CD4-positive, CD25-positive, alpha-beta regulatory T cell (primary cell): ENCODE measurements at places on chromosomes 13 and 19.

- DNase-seq = no peak
Observed at GRCh38 chr13:30191491-30192100, 115.8 kb downstream of the KATNAL1 start.

GRCh38 chr13:101552786-101553185 is 100.3 kb downstream of the ITGBL1 start:
- no peak for DNase-seq

DNA sequence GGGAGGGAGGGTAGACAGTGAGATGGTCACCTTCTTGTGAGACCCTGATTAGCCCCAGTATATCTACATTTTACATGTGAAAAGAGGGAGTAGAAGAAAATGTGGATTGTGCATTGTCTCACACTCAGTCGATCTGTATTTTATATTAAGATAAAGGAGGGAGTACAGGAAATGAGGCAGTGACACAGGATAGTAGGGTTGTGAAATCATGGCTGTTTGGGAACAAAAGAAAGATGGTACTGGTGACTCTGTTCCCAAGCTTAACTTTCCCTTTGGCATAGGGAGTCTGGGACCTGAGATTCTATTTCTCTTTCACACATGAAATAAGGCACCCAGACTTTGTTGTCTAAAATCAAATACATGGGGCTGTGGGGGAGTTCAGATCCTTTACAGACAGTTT is 194.7 kb downstream of the ABCC4 start:
- DNase-seq = no peak

DNA sequence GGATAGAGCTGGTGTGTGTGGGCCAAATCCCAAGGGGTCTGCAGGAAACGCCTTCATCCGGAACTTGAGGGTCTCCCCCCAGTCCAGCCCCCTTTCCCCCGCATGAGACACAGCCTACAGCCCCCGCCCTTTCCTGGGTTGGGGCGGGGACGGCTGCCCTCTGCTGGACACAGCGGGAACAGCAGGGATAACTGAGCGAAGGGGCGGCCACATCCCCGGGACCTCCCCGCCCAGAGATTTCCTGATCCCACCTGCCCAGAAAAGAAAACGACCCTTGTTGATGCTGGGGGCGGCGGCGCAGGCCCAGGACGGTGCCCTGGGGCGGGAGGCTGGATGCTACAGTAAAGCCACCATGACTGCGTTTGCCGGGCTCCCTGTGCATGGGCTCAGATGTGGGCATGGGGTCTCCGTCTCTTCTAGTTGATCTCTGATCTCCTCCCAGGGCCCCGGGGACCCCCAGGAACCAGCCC is 14.2 kb downstream of the ONECUT3 start:
- DNase-seq = peak; percentile 52

DNA sequence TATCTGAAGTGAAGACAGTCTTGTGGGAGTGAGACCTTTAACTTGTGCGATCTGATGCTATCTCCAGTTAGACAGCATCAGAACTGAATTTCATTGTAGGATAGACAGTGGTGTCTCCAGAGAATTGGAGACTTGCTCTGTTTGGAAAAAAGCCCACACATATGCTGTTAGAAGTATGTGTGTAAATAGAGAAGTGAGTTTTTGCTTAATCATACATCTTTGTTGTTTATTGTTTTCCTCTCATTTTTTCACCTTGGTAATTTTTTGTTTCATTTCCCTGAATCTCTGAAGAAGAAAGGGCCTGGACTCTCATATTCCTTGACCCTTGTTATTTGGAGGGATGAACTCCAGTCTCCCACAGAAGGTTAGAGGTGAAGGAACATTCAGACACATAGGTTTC is 21.8 kb downstream of the FPR3 start:
- DNase-seq = no peak

DNA sequence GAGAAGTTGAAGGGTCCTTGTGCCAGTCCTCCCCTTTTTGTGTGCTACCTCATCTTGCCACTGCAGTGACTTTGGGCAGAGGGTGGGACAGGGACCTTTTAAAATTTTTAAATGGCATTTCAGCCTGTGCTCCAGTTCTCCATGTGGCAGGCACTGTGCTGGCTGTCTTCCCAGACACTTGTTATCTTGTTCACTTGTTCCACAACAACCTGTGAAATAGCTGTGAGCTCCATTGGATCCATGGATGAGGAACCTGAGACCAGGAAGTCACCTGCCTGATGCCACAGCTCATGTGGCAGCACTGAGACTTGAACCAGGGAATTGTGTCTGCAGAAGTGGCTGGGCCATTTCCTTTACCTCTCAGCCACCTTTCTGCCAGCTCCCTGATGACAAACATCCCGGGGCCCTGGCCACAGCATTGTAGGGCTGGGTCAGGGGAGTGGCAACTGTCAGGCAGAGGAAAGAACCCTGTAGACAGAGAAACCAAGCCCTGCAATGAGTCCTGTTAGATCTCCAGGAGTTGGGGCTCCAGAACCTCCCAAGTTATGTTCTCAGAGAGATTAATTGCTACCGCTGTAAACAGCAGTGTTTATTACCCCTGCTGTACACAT is 6.4 kb downstream of the EGLN2 start:
- no peak for DNase-seq

DNA sequence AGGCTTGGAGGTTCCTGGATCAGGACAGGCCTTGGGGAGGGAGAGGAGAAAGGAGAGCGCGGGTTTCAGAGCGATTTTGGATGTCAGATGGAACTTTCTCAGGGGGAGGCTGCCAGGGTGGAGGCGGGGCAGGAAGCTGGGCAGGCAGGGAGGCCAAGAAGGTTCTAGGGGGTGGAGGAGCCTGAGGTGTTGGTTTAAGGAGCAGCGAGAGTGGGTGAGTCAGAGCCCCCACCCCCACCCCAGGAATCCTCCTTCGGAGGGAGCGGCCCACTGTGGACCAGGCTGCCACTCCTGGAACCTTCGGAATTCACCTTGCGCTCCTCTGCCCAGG is 15.9 kb upstream of the NOP53 start:
- no peak for DNase-seq

GRCh38 chr13:40585911-40586471 is 80.5 kb downstream of the FOXO1 start:
- no peak for DNase-seq

DNA sequence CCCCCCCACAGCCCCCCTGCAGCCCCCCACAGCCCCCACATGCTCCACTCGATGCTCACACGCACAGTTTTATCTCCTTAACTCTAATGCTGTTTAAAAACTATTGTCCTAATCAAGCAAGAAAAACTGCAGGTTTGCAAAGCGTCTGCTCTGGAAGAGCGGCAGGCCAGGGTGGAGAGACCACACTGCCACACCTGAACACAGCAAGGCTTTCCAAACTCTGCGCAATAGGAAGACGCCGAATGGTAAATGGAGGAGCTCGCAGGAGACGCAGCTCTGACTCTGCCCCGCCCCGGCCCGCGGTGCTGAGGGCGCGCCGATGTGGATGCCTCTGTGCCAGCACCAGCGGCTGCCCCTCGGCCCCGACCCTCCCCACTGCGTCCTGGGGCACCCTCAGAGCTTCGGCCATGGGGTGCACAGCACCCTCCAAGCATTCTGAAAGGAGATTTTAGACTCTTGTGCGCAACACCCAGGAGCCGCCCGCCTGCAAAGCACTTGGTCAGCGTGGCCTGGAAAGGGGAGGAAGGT is 32.4 kb downstream of the RASA3 start:
- DNase-seq = peak; percentile 16

DNA sequence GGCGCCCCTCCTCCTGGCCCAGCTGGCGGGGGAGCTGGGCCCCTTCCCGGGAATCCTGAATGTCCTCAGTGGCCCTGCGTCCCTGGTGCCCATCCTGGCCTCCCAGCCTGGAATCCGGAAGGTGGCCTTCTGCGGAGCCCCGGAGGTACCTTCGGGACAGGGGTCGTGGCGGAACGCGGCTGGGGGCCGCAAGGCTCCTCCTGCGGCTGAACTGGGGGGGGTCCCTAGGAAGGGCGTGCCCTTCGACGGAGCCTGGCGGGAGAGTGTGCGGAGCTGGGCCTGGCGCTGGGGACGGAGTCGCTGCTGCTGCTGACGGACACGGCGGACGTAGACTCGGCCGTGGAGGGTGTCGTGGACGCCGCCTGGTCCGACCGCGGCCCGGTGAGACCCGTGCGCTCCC is 8.6 kb downstream of the ALDH16A1 start:
- no peak for DNase-seq

DNA sequence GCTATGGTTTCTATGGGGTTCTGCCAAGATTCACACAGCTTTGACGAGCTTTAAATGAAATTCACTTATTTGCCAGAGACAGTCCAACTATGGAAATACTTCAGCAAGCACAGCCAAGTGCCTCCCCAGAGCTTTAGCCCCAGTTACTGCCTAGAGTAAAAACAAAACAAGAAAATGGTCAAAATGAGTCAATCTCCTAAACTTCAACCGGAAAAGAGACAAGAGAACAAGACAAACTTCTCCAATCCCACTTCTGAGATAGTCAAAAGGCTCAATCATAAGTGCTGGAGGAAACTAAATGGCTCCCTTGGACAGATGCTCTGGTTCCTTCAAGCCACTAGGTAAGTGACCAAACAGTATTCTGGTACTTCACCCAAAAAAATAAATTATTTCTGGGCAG is 65.8 kb downstream of the KATNAL1 start:
- no peak for DNase-seq

GRCh38 chr13:26548205-26548765 is 9.2 kb upstream of the WASF3 start:
- no peak for DNase-seq

- DNase-seq = no peak
Observed at GRCh38 chr19:31262725-31263191, 86.5 kb downstream of the TSHZ3 start.
